ENCODE measurements at places on chromosomes 5 and 9. TPM values are rescaled to one million over a fixed set of nuclear protein-coding genes. Genes with fewer than 3 reads are reported as not detected.

Gene RRAGA
- polyA plus RNA-seq: 110 TPM

Gene COL23A1
- 8.7 TPM for polyA plus RNA-seq

Gene DNAJA1
- polyA plus RNA-seq: 188 TPM

Gene NR5A1
- polyA plus RNA-seq: 0.06 TPM

Gene FRMD3
- polyA plus RNA-seq: 16.8 TPM

DNA sequence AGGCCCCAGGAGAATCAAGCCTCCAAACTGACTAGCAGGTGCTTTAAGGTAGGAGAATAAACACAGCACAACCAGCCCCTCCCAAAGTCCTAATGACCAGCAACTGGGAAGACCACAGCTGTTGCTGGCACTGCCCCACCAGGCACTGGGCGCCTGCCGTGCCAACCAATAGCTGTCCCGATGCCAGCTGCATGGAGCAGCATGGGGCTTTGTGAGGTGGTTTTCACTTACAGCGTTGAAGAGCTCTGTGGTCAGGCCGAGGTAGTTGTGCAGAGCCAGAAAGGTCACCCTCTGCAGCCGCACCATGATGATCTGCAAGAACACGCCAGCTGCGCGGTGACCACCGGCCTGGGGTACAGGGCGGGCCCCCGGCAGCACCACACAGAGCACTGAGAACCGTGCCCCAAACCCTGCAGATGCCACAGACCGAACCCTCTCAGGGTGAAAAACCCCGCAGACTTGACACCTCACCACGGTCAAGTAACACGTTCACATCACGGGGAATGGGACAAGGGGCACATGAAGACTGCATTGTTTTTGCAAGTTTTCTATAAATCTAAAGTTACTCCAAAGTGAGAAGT lies 28.7 kb downstream of the PNPLA7 start:
- DNase-seq: no peak

- no peak for DNase-seq
Observed at GRCh38 chr5:28110781-28111180, 1072.4 kb upstream of the CDH9 start.

GRCh38 chr9:15206903-15207696 lies 99.9 kb downstream of the TTC39B start:
- no peak for DNase-seq

- no peak for DNase-seq
Observed at GRCh38 chr9:37625758-37626147, 25.0 kb upstream of the FRMPD1 start.

DNA sequence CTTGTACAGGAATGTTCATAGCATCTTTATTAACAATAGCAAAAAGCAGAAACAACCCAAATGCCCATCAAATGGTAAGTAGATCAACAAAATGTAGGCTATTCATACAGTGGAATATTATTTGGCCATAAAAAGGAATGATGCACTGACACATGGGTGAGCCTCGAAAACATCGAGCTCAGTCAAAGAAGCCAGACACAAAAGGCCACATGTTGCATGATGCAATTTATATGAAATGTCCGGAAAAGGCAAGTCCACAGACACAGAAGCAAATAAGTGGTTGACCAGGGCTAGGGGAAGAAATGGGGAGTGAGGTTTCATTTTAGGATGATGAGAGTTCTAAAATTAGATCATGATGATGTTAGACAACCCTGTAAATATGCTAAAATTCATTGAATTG lies 16.5 kb upstream of the SLC2A8 start:
- DNase-seq: no peak

- DNase-seq: no peak
Observed at GRCh38 chr5:137199201-137199600, 299.9 kb downstream of the SPOCK1 start.

DNA sequence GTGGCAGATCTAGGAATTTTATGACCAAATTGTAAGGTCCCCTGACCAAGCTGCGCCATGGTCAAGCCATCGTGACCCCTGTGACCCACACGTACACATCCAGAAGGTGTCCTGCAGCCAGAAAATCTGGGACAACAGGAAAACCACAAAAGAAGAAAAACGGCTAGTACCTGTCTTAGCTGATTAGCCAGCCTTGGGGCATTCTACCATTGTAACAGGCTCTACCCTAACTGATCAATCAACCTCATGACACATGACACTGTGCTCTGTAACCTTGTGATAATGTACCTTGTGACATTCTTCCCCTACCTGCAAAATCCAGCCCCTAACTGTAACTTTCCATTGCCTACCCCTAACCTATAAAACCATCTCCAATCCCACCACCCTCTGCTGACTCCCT lies 43.6 kb downstream of the SPTLC1 start:
- no peak for DNase-seq

Data from renal cortex interstitium (tissue), 15 donors.